Endothelial cell (in vitro differentiated cells): ENCODE measurements at places on chromosomes 1 and 21.

DNA sequence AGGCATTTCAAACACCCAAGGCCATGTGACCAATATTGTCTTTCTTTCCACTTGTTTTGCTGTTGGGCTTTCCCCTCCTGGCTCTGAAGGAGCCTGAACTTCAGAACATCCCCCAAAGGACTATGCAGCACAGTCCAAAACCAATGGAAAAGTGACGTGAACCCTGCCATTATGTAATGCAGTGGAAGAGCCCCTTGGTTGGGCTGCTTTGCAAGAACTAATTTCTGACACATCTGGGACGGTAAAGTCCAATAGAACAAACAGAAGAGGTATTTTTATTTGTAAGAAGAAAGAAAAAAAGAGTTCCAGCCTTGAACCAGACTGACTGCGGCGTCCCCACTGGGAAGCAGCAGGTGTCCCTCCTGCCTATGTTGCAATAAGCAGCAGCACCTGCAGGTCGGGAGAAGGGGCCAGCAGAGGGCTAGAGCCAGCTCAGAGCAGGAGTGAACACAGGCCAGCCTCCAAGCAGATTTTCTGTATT is 116.7 kb downstream of the CDC7 start:
- no peak for DNase-seq

- DNase-seq, result no peak
Observed at GRCh38 chr1:112807999-112808398, 92.9 kb upstream of the PPM1J start.

DNA sequence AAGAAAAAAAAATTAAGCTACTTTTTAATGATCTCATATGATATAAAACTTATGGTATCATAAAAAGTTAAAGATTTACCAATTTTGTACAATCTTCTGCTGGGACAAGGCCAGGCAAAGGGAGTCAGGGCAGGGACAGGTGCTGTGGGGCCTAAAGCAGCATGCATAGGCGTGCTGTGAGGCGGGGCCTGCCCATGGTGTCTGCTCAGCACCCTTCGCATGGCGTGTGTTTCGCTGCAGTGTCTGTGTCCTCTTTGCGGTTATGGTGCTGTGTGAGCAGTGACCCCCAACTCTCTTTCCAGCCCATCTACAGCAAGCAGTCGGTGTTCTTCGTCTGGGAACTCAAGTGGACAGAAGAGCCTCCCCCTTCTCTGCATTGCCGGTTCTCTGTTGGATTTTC is 13.4 kb upstream of the PWP2 start:
- DNase-seq, result no peak

GRCh38 chr1:213300433-213300832 is 249.4 kb downstream of the RPS6KC1 start:
- no peak for DNase-seq

GRCh38 chr1:241641773-241642592 is 1.8 kb upstream of the CHML start:
- no peak for DNase-seq

- DNase-seq, result no peak
Observed at GRCh38 chr1:201584471-201585092, 45.7 kb downstream of the NAV1 start.

DNA sequence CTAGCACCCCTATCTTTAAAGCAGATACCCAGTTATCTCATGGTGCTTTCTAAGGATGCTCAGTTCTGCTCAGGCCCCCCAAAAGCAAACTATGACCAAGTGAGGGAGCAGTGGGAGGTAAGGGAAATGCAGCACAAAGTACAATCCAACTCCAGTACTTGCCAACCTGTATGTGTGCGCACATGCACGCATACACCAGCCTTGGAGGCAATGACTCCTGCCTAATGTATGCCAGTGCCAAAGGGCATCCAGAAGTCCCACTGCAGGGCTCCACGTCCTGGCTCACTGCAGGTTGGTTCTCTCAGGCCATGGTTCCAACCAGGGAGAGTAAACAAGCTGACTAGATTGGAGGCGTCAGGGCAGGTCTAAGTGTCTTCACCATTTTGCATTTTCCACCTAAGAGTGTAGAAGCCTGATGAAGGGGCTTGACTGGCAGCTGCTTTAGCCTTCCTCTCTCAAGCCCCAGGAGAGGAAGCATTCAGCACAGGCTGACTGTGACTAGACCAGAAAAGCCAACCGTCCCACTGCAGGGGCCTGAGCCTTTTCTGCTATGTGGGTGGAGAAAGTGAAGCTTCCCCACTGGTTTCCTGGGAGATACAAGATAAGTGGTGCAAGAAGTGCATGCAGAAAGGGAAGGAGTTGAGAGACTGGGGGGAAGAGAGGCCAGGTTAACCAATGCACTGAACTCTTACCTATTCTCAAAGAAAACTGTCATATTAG is 7.7 kb downstream of the AMIGO1 start:
- no peak for DNase-seq

- no peak for DNase-seq
Observed at GRCh38 chr1:41546833-41547135, 62.3 kb upstream of the EDN2 start.

DNA sequence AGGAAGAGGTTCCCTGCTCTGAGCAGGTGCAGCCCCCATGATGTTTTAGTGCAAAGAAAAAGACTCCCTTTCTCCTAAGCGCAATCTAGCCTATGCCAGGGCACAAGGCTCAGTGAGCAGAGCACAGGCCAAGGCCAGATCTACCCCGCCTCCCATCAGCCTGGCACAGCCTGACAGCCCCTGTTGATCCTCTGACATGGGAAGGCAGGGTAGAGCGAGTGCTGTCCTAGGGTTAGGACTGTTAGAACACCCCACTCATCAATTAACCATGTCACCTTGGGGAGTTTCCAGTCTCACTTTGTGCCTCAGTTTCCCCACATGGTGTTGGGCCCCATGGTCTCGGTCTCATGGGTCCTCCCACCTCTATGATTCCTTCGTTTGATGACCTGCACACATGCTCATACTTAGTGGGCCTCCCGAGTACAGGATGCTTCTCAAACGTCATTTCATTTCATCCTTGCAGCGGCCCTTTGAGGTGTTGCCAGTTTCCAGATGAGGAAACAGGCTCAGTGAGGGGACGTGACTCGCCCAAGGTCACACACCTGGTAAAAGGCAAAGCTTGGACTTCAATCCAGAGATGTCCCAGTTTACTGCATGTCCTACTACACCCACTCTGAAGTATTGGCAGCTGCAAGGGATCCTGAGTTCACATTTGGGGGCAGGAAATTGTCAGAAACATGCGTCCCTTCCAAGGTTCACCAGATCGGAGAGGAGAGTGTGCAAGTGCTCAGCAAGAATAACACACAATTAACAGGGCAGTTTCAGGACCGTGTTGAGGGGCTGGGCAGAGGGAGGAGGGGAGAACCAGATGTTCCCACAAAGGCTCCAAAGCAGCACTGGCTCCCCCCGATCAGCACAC is 213.3 kb downstream of the TRABD2B start:
- no peak for DNase-seq

- DNase-seq, result peak; percentile 51
Observed at GRCh38 chr1:75136195-75136815, 2.1 kb downstream of the LHX8 start.

GRCh38 chr1:38004284-38005108 is 818 bp downstream of the FHL3 start:
- DNase-seq, result no peak

- no peak for DNase-seq
Observed at GRCh38 chr1:54336116-54336515, 70.1 kb downstream of the SSBP3 start.

GRCh38 chr21:16821588-16821987 is 691.3 kb upstream of the CXADR start:
- DNase-seq, result no peak

GRCh38 chr1:247360116-247360898 is 28.6 kb upstream of the ZNF496 start:
- no peak for DNase-seq

- no peak for DNase-seq
Observed at GRCh38 chr1:22292011-22292788, 149.3 kb upstream of the WNT4 start.

- peak; percentile 17 for DNase-seq
Observed at GRCh38 chr1:58699011-58699762, 675 bp downstream of the MYSM1 start.

GRCh38 chr1:178942285-178943198 is 71.7 kb upstream of the ANGPTL1 start:
- no peak for DNase-seq

- DNase-seq, result no peak
Observed at GRCh38 chr1:230218667-230219066, 151.6 kb downstream of the GALNT2 start.

DNA sequence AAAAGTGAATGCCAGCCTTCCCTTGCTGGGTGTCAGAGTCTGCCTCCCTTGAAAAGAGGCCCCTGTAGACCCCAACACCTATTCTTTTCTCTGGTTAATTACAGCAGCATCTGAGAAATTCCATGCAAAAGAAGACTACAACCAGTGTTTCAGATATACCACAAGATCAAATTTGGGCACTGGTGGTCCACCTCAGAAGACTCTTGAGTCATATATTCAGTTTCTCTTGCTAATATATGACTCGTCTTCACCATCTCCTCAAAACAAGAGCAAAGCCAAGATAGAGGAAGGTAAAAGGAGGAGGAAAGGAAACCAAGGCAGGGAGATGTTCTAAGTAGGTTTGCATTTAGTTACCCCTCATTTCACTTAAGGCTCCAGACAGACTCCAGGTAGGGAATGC is 259.9 kb downstream of the ZNF648 start:
- DNase-seq, result no peak

DNA sequence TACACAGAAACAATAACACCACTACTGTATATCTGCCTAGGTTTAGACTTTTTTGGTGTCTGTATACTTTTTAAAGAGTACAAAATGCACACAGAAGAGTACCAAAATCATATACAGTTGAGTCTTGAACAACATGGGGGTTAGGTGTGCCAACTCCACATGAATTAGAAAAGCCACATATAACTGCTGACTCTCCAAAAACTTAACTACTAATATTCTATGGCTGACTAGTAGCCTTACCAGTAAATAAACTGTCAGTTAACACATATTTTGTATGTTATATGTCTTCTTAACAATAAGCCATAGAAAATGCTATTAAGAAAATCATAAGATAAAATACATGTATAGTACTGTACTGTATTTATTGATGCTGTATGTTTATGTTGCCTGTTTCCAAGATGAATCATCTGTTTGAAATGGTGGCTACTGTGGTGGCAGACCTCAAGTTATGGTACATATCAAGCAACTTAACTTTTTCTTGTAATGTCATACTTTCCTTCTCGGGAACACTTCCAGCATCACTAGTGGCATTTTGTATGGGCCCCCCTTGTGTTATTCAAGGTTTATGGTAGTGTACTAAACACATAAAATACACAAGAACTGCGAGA is 71.2 kb downstream of the LHX4 start:
- DNase-seq, result no peak

DNA sequence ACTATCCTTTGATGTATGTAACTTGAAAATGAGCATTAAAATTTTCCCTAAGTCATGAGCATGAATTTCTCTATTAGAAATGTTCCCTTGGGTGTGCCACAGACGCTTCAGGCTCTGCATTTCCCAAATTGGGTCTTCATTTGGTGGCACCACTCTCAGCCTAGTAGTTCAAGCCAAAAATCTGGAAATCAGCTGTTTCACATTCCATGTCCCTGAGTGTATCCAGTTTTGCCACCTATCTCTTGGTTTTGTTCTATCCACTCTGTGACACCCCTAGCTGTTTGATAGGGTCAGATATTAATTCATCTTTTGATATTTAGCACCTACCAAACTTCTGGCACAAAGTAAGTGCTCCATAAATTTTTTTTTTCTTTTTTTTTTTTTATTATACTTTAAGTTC is 89.5 kb upstream of the DPH5 start:
- DNase-seq, result no peak

- no peak for DNase-seq
Observed at GRCh38 chr21:46154155-46154954, 1.0 kb downstream of the FTCD start.

GRCh38 chr1:228530951-228531731 is 44.0 kb downstream of the RNF187 start:
- DNase-seq, result no peak

DNA sequence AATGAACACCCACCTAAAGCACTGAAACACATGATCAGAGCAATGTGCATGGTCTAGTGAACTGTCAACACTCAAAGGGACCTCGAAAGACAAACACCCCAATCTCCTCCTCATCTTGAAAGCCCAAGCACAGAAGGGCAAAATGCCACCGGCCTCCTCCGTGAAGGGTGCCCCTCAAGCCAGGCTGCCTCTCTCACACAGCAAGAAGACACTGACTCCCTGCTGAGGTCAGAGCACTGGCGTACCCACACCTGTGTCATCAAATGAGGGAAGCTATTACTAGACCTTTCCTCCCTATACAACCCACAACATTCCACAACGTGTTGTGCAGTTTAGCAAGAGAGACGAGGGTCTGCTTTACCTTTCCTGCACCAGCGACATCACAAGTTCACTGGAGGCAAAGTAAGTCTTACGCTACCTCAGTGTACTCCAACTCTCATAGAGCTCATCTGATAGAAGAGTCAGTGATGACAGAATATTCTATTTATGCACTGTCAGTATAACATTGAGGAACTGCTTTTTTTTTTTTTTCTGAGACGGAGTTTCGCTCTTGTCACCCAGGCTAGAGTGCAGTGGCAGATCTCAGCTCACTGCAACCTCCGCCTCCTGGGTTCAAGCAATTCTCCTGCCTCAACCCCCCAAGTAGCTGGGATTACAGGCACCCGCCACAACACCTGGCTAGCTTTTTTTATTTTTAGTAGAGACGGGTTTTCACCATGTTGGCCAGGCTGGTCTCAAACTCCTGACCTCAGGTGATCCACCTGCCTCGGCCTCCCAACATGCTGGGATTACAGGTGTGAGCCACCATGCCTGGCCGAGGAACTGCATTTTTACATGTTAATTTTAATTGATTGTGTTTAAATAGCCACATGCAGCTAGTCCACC is 3.3 kb downstream of the SH3BP5L start:
- peak; percentile 1 for DNase-seq

DNA sequence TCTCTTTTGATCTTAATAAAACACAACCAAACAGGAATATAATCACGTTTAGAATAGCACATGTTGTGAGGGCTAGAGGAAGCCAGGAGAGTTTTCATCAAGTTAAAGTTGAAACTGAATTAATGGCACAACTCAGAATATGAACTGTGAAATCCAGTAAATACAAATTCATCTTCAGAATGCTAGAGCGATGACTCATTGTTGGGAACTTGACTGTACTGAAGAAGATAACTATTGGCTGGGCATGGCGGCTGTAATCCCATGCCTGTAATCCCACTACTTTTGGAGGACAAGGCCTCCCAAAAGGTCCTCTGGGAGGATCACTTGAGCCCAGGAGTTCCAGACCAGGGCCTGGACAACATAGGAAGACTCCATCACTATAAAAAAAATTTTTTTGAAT is 8.8 kb downstream of the SYF2 start:
- no peak for DNase-seq

GRCh38 chr1:33269621-33270020 is 13.3 kb downstream of the ZNF362 start:
- no peak for DNase-seq

DNA sequence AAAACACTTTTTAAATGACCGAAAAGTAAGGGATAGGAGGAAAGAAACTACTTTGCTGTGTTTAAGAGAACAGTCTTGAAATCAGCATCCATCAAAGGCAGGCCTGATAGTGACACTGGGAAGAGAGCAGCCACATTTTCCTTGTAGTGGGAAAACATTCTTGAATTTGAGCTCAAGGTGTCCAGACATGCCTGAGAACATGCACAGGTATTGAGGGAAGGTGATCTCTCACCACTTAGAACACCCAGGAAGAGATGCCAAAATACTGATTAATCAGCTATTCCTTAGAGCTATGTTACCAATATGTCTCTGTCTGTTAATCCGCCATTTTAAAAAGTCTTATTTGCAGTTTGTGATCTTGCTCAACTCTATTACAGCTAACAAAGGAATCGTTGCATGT is 25.9 kb downstream of the IL12RB2 start:
- DNase-seq, result no peak
